ENCODE measurements at places on chromosomes 1 and 21.

DNA sequence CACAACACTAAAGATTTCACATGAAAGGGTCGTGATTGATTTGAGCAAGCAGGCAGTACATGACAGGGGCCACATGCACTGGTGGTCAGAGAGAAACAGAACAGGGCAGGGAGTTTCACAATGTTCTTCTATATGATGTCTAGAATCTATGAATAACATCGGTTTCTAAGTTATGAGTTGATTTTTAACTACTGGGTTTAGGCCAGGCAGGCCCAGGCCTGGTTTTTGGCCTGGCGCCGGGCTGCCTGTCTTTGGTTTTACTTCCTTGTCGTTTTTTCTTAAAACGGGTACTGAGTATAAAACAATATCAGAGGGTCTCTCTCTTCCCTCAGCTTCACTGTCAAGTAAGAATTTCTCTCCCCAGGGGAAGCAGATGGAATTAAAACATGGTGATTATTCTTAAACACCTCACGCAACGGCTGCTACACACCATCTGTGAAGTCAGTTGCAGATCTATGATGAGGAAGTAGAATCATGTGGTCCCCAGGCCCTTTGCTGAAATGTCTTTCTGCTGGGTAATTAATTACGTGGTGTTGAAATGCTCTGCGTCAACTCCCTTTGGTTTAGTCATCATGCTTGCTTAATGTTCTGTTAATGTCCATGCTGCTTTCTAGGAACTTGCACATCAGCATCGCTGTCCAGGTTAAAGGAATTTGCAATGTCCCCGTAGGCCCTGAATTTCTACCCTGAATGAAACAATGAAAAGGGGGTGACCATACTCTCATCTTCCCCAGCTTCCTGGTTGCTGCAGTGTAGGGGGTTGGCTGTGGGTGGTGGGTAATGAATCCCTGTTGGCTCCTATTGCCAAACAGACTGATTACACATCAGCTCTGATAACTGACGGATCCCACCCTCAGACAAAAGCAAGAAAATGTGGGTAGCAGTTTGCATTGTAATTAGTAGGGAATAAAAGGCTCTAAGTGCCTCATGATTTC lies 70.3 kb downstream of the SERINC2 start:
- DNase-seq: no peak

GRCh38 chr1:117674521-117675400 lies 68.9 kb downstream of the TENT5C start:
- DNase-seq: peak; percentile 6

GRCh38 chr1:81635816-81636215 lies 164.9 kb upstream of the ADGRL2 start:
- DNase-seq: no peak

DNA sequence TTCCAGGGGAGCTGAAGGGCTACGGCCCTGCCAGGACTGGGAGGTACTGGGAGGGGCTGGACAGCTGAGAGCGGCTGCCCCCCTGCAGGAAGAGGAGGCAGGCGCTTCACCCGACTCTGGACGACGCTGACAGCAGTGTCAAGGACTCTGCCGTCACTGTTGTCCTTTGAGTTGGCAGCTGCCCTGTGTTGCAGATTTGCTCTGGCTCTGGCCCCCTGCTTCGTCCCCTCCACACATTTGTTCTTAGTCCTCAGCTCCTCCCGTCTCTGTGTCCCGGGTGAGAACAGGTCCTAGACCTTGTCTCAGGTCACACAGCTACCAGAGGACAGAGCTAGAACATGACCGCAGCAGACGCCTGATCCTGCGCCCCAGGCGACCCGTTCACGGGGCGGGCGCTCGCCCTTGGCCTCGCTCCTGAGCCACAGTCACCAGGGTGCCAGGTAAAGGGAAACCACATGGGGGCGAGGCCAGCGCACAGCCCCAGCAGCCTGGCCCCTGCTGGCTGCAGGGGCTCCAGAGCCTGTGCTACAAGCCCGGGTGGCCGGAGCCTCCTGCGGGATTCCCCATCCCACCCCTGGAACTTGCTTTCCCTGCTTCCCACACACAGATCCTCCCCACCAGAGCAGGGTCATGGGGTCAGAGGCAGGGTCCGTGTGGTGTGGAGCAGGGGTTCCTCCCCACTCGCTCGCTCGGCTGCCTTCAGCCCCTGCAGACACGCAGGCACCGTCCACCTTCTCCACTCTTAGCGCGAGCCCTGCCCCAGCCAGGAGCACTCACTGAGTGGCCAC lies 10.7 kb upstream of the NPHP4 start:
- DNase-seq: no peak

GRCh38 chr1:2438038-2438437 lies 25.7 kb upstream of the PEX10 start:
- no peak for DNase-seq

Data from DMS53 (cell line).